EH (cell line): ENCODE measurements at places on chromosomes 1 and 21.
A peak's percentile ranks its signal among the peaks of the same experiment; 100 is the strongest.

GRCh38 chr1:12157366-12158231, 9.2 kb upstream of the TNFRSF1B start:
- no peak for DNase-seq

DNA sequence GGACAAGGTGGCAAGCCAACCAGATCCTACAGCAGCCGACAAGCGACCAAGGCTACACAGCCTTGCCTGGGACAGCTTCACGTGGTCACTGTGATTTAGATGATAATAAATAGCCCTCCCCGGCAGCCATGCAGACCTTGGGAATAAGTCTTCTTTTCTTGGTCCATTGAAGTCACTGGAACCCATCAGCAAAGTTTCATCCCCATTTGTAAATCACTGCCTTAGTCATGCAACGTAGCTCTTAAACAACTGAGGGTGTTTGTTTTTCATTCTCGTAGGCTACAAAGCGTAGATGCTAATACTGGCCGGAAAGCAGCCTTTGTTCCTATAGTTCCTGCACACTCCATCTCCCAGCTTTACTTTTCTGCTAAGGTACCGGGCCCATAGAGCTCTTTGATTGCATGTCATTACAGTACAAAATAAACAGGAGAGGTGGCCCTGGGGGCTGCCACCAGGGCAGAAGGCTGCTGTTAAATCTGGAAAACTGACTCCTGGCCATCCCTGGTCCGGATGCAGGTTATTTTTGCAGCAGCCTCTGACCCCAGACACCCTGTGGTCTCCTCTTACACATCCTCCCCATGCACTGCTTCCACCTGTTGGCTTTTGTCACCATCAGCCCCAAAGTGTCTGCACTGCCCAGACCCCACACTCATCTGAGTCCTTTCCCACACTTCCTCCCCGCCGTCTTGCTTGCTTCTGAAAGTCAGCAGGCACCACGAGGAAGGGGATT, 105.5 kb downstream of the TOMM20 start:
- no peak for DNase-seq

GRCh38 chr1:207659545-207660153, 14.7 kb downstream of the CR1L start:
- no peak for DNase-seq

- DNase-seq, result no peak
Observed at GRCh38 chr1:50268049-50268448, 155.2 kb downstream of the DMRTA2 start.

DNA sequence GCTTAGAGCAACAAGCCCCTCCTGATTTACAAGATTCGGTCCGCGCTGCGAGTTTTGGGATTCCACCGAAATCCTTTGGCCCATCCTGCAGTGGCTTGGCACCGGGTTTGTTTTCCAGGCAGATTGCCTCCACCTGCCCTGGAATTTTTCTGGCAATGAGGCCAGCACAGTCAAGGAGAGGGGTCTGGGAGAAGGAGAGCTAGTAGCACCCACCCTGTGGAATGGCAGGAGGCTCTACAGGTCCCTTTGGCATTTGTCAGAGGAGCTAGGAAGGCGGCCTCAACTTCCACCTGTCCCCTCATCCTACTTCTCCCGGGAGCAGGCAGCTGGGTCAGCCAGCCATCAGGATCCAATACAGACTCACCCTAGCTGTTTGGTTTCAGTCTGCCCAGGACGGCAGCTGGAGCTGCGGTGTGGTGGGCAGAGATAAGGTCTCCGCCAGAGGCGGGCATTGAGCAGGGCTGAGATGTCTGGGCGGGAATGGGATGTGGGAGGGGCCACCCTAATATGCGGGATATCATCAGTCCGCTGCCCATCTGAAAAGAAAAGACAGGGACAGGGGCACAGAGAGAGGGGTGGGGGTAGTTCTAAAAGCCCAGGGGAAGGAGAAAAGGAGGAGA, 37.8 kb upstream of the PRELP start:
- no peak for DNase-seq

DNA sequence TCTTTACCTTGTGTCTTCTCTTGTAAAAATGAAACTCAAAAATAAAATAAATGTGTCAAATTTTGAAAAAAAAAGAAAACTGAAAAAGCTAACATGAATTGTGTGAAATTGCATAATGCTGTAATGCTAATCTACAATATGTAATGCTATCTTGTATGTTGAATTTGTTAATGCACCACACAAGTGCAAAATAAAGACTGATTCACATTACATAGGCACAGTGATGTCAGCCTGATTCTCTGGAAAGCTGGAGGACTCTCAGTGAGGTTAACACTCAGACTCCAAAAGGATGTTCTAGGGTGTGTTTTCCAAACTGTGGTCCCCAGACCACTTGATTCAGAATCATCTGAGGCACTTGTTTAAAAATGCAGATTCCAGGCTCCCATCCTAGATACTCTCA, 25.6 kb downstream of the SYT11 start:
- no peak for DNase-seq

DNA sequence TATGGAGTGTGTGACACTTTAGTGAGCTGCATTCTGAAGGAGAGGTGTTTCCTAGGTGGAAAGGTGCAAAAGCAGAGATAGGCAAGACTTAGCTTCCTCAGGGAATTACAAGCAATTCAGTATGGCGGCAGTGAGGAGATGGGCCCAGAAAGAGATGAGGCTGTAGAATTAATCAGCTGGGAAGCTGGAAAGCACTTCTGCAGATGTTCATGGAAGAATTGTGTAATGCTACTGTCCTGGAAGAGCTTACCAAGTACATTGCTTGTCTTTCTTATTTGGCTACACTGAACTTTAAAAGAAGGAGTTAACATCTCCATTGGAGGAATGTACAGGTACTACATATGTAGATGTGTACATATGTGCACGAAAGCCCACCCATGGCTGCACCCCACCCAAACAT, 103.7 kb upstream of the DPT start:
- no peak for DNase-seq

- peak; percentile 65 for DNase-seq
Observed at GRCh38 chr1:32014199-32014947, 705 bp downstream of the KHDRBS1 start.

DNA sequence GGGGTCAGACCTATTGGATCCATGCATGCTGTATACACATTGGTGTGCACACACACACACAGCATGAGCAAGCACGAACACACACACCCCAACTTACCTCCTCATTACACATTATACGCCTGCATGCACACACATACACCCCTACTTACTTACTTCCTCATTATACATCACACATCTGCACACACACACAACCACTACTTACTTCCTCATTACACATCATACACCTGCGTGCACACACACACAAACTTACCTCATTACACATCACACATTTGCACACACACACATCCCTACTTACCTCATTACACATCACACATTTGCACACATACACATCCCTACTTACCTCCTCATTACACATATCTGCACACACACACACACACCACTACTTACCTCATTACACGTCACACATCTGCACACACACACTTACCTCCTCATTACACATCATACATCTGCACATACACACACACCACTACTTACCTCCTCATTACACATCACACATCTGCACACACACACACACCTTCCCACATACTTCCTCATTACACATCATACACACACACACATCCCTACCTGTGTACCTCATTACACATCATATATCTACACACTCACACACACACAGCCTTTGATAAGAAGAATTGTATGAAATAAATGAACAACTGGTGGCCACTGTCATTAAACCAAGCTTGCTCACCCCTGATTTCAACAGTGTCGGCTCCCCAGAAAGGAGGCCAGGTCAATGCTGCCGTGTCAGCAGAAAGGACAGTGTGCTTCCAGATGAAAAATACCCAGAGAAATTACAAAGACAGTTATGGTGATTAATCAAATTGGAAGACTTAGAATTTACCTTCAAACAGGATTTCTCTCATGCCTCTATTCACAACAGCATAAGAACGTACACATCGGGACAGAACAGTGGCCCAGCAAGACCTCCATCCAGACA, 117.8 kb downstream of the SETD4 start:
- no peak for DNase-seq

GRCh38 chr1:85240174-85240601, 19.3 kb downstream of the C1orf52 start:
- peak; percentile 54 for DNase-seq

DNA sequence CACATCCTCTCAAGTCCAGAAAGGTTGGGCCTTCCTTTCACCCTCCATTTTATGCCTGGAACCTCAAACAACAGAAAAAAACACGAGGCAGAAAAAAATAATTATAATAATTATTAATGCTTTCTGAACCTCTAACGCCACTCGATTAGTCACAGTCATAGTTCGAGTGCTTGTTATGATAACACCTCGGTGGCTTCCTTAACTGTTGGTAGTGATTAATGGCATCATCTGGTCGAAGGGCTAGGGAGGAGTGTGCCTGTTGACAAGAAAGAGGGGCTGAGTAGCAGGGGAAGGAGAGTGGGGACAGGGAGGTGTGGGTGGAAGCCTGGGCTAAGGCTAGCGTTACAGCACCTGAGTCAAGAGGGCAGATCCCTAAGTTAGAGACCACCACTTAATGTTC, 21.3 kb upstream of the IL10 start:
- no peak for DNase-seq

DNA sequence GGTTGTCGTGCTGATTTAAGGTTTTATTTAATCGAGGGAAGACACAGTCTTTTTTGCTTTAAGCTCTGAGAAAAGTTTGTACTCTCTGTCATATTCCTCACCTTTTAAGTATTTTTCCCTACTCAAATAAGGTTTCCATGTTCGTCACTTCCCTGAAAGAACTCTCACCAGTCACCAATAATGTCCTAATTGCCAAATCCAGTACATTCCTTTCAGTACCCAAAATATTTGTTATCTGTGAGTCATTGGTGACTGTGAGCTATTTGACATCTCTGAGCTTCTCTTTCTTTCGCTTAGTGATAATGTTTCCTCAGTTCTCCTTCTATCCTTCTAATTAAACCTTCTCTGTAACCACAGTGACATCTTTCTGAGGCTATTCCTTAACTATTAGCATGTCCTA, 874.2 kb upstream of the ADGRL2 start:
- DNase-seq, result peak; percentile 0

GRCh38 chr1:118944546-118944945, 43.6 kb downstream of the TBX15 start:
- DNase-seq, result no peak

GRCh38 chr1:214864896-214865688, 217.4 kb upstream of the KCNK2 start:
- DNase-seq, result peak; percentile 85

- DNase-seq, result no peak
Observed at GRCh38 chr1:147496044-147496443, 45.3 kb upstream of the BCL9 start.

- no peak for DNase-seq
Observed at GRCh38 chr1:96982118-96982517, 260.5 kb downstream of the PTBP2 start.

GRCh38 chr1:112458756-112459155, 50.0 kb upstream of the WNT2B start:
- DNase-seq, result no peak

DNA sequence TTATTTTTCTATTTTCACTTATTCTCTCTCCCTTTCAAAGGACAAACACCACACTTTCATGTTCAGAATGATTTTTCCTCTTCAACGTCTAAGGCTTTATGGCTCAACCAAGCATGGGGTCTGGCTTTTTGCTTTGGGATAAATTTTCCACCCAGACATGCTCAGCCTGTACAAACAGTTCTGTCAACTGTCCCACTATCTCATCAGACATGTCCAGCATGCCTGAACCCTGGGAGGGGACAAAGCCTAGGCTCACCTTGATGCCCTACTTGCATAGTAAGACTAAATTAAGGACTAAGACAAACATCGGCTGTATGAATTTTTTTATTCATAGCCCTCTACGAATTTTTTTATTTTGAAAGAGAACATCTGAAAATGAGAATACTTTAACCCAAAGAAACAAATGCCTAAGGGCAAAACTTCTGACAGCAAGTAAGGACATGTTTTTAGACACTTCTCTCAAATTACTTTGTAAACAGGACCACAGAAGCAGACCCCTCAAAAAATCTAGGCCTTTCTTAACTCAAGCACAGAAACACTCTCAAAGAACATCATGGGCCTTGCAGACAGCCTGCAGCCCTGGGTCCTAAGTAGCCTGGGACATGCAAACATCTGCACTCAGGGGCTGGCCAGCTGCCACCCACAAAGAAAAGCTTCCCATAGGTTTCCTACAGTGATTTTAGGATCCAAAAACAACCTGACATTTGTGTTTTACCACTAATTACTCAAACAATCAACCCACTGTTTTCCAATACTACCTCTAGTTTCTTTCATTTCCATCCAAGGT, 72.3 kb upstream of the PALMD start:
- no peak for DNase-seq

GRCh38 chr1:230568008-230568407, 74.3 kb upstream of the COG2 start:
- DNase-seq, result peak; percentile 34

DNA sequence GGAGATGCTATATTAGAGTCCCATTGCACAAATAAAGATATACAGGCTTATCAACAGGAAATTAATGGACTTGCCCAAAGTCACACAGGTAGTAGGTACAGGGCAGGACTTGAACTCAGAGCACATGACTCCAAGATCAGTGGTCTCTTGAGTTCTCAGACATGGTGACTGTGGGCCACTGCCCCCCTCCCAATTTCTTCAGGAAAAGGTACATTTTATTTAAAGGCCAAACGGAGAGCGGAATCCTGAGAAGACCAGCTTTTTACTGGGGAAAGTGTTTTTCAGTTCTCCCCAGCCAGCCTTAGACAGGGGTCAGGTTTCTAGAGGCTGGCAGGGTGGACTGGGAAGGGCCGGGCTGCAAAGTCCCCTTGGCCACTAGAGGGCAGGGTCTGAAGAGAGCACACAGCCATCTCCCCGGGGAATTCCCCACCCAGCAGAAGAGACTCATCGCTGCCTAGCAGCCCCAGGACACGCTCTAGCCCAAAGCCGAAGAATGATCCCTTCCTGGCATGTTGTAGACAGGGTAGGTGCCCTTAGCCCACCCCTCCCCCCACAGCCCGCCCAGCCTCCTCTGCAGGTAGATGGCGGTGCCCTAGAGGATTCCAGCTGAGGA, 29.7 kb downstream of the ACP6 start:
- DNase-seq, result peak; percentile 85

- DNase-seq, result no peak
Observed at GRCh38 chr21:40595806-40596205, 251.2 kb downstream of the DSCAM start.

GRCh38 chr21:44027607-44028286, 15.6 kb downstream of the TRAPPC10 start:
- DNase-seq, result no peak

- peak; percentile 66 for DNase-seq
Observed at GRCh38 chr1:20590306-20590777, 1.4 kb downstream of the CDA start.

GRCh38 chr1:233569636-233570035, 44.3 kb upstream of the KCNK1 start:
- peak; percentile 11 for DNase-seq

- DNase-seq, result peak; percentile 18
Observed at GRCh38 chr1:90879281-90879680, 142.6 kb downstream of the ZNF644 start.

DNA sequence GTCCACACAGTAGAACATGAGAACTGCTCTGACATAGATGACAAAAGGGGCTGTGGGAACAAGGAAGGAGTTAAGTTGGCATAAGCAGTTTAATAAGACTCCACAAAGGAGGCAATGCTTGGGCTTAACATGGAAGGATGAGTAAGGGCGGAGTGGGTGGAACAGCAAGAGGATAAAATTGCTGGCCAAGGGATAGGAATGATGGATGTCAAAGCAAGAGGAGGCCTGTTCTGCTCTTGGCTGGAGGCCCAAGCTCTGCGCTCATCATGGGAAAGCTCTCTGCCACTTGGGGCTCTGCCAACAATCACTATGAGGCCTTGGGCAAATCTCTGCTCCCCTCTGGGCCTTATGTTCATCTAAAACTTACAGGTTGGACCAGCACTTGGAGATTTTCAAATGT, 98.3 kb upstream of the CAMK1G start:
- peak; percentile 70 for DNase-seq
